ENCODE measurements at places on chromosomes 5 and 9. TPM values are rescaled to one million over a fixed set of nuclear protein-coding genes. Genes with fewer than 3 reads are reported as not detected.

The GRIN3A gene
- total RNA-seq, result not detected

The ADAMTS13 gene
- total RNA-seq, result 1.1 TPM

The TAF11L10 gene
- total RNA-seq, result not detected

GRCh38 chr5:129747572-129748407 lies at the start of gene MINAR2:
MINAR2 (plus strand) TSS chr5:129748094; CDS start chr5:129748191, 97 bp downstream.
- no peak within 1 kb of the TSS for H3K27ac ChIP-seq
- no peak within 1 kb of the TSS for H3K4me3 ChIP-seq
- H3K27me3 ChIP-seq, result peaks cover 5% of the 10 kb centered on the region
- no peaks in the 10 kb centered on the region for H3K36me3 ChIP-seq
- no peak for DNase-seq
- no peaks in the 10 kb centered on the region for H3K4me1 ChIP-seq

- H3K4me3 ChIP-seq, result no peak overlapping the region
- no peak for DNase-seq
- no peaks in the 10 kb centered on the region for H3K27me3 ChIP-seq
- no peak overlapping the region for H3K27ac ChIP-seq
Observed at GRCh38 chr9:12425878-12426864, 267.0 kb upstream of the TYRP1 start.

- DNase-seq, result no peak
- H3K27ac ChIP-seq, result no peak overlapping the region
- H3K4me1 ChIP-seq, result no peaks in the 10 kb centered on the region
- H3K27me3 ChIP-seq, result no peaks in the 10 kb centered on the region
- H3K36me3 ChIP-seq, result no peaks in the 10 kb centered on the region
- H3K4me3 ChIP-seq, result no peak overlapping the region
Observed at GRCh38 chr5:92641031-92641962, 939.7 kb downstream of the NR2F1-AS1 start.

DNA sequence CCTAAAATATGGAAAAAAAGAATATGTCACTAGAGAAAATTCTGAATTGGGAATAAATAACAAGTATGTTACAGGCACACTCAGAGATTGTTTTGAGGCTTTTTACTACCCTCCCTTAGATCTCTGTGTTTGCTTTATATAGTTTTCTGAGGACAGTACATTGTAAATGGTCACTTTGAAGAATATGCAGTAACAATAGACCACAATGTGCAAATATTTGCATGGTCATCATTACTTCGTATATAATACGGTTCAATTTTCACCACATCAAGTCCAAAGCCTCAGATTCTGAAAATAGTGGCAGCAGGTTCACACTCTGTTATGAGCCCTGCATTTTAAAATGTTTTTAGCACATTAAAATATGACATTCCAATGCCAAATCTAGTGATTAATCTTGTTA lies 238.6 kb downstream of the ADAMTS6 start:
- no peak for DNase-seq
- H3K36me3 ChIP-seq, result no peaks in the 10 kb centered on the region
- peaks cover 2% of the 10 kb centered on the region for H3K4me1 ChIP-seq
- no peak overlapping the region for H3K4me3 ChIP-seq
- no peak overlapping the region for H3K27ac ChIP-seq
